ENCODE measurements at places on chromosomes 1 and 21.

- no peak for DNase-seq
Measured at GRCh38 chr1:191888996-191889622, 269.2 kb upstream of the RGS18 start.

GRCh38 chr1:1038694-1039093, 18.8 kb downstream of the AGRN start:
- no peak for DNase-seq

DNA sequence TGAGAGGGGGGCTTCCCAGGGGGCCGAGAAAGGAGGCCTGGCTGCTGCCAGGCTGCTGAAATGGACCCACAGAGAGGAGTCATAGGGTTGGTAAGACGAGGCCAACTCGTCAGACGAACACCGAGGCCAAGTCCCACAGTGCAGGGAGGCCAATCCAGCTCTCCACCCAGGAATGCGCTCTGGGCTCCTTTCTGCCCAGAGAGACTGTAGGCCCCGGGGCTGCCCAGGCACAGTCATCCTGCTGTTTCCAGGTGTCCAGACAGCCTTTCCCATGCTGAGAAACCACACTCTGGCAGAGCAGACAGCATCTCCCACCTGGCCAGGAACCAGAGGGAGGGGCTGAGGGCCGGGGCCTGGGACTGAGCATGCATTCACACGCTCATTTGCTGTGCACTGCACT, 26.7 kb upstream of the RSPO1 start:
- no peak for DNase-seq

DNA sequence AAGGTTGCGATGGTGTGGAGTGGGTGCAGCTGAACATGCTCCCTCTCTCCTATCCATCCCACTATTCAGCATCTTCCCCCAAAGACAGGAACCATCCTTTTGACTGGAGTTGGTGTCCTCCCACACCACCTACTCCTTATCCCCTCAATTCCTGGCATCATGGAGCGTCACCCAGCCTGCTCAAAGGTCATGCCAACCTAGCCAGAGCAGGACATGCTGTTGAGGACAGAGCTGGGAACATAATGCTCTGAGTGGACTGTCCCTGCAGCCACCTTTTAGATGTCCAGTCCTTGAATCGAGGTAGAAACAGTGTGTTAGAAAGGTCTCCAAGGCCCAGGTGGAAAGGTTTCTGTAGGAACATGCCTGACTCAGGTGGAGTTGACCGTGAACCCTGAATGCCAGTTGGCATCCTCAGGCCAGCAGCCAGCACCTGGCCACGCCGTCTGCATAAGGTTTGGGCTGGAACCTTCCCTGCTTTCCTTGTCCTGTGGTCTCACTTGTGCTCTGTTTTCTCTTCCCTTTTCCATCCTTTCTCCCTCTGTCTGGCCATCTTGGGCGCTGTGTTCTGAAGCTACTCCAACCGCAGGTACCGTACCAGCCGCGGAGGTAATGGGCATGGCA, 52.2 kb upstream of the CNTN2 start:
- DNase-seq: no peak

- DNase-seq: no peak
Measured at GRCh38 chr1:187987236-187987776, 1158.6 kb downstream of the PLA2G4A start.

DNA sequence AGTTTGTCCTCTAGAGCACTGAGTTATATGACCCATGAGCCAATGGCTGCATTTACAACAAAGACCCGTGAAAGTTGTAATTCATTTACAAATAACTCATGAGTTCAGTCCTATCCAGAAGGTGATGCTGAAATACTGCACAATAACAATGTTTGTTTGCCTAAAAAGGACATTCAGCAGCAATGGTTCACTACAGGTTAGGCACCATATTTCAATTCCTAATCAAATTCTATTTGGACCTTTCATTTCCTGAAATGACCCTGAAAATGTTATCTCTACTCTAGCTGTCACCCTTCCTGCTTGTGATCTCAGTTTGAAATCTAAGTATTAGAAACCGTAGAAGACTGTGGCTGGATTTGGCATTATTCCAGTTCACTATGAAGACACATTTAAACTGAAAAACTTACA, 191.2 kb upstream of the SAMSN1 start:
- no peak for DNase-seq

GRCh38 chr1:15731735-15732685, 4.0 kb upstream of the SLC25A34 start:
- DNase-seq: no peak

GRCh38 chr1:21911205-21912001, 25.7 kb downstream of the HSPG2 start:
- DNase-seq: no peak

- DNase-seq: no peak
Measured at GRCh38 chr1:71656902-71657301, 576.1 kb upstream of the ZRANB2 start.

- DNase-seq: no peak
Measured at GRCh38 chr1:114395863-114396262, 115.1 kb downstream of the TRIM33 start.

- DNase-seq: no peak
Measured at GRCh38 chr1:25750923-25751605, 48.9 kb upstream of the SELENON start.

DNA sequence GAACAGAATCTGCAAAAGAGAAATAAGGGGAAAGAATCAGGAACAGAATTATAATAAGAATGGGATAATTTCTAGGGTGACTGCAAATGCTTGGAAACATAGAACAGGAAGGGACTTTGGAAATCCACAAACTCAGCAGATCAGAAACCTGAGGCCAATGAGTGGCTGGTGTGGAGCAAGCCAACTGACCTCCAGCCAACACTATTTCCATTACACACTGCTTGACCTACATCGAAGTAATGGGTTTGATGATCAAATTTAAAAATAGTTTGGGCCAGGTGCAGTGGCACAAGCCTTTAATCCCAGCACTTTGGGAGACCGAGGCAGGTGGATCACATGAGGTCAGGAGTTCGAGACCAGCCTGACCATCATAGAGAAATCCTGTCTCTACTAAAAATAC, 284.9 kb downstream of the GRIK1 start:
- DNase-seq: no peak

GRCh38 chr1:86389307-86389706, 6.8 kb downstream of the ODF2L start:
- no peak for DNase-seq

GRCh38 chr1:113041569-113042284, 31.3 kb upstream of the LRIG2 start:
- no peak for DNase-seq

DNA sequence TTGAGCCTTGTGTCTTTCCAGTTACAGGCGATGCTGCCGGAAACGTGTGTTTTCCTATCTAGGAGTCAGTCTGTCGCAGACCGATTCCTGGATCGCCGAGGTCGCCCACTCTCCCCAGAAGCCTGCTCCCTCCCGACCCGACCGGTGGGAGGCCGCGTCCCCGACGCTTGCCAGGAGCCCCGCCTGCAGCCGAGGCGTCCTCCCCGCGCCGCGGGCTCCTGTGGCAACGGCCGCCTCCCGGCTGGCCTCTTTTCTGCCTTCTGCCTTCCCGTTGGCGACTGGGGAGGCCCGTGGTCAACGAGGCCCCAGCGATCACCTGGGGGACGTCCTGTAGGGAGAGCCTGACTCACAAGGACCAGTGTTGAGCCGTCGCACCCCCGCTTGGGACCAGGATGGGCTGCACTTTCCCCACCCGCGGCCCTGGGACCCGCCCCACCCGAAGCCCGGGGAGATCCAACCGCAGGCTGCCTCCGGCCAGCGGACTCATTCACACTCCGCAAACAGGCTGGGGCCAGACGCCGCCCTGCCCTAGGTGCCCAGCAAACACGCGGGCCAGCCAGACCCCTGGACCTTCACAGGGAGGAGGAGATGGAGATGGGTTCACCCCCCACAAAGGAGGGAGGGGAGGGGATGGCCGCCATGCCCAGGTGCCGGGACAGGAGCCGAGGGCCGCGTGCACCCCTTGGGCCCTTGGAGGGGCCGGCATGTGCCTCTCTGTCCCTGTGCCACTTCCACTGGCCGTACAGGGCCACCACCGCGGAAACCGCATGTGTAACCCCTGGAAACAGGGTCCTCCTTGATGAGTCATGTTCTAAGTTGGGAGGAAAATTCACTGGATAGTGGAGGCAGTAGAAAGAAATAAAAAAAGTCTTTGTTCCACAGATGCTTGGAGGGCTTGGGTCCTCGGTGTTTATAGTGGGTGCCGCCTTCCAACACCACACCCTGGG, 7.2 kb upstream of the COL6A1 start:
- no peak for DNase-seq

DNA sequence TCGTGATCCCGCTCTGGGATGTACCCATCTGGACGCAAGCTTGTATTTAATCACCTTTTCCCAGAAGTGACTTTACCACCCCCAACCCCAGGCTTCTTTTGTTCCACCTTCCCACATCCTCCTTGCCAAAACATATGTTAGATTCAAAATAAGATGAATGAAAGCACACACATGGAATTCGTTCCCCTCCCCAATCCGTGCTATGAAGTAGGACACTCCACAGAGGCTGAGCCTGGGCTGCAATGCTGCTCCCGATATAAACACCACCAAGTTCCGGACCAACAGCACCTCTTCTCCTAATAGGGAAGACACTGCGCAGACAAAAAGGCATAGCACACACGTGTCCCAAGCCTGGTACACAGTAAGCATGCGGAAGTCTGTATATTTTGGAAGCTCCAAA, 86.1 kb downstream of the CLSTN1 start:
- no peak for DNase-seq

- no peak for DNase-seq
Measured at GRCh38 chr1:50318428-50318827, 104.8 kb downstream of the DMRTA2 start.

- no peak for DNase-seq
Measured at GRCh38 chr1:119409731-119410130, 5.2 kb upstream of the HSD3B2 start.

- no peak for DNase-seq
Measured at GRCh38 chr1:54516249-54516920, 31.6 kb upstream of the ACOT11 start.

DNA sequence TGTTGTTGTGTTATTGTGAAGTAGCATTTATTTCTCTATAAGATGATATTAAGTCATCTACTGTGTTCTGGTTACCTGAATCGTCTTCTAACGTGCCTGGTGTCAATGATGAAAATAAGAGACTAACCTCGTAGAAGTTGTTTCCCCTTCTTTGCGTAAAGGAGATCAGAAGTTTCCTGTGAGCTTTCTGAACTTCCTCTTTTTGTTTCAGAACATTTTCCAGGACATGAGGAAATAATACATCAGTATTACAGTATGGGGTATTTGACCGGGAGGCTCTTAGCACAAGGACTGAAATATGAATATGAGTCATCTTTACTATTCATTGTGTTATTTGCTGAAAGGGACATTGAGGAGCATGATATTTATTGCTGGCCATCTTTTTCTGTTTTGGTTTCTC, 1.3 kb downstream of the ST6GALNAC3 start:
- no peak for DNase-seq

GRCh38 chr1:154454386-154455120, 47.5 kb upstream of the TDRD10 start:
- no peak for DNase-seq

GRCh38 chr1:41497056-41497440, 12.6 kb upstream of the EDN2 start:
- DNase-seq: no peak

DNA sequence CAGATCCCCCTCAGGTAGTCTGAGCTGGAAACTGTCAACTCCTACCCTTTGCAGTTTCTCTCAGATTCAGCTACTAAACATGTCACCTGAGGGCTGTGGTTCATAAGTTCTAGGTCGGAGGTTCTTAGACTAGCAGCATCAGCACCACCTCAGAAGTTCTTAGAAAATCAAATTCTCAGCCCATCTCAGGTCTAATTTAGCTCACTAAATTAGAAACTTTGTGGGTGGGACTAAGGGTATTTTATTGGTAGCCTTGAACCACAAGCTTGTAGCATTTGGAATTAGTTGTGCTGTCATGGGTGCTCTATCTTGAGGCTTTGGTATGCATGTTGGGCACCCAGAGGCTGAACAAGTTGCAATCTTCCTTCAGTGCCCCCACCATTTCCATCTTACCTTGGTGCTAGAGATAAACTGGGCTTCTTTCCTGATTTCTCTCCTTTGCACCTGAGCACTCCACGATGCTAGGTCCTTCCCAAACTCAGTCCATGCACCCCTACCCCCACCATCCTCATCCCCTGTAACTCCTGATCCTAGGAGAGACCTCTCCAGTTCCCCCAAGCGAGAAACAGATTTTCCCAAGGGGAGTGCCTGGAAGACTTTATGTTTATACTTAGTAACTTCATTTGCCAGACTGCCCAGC, 54.2 kb downstream of the S1PR1 start:
- DNase-seq: no peak

DNA sequence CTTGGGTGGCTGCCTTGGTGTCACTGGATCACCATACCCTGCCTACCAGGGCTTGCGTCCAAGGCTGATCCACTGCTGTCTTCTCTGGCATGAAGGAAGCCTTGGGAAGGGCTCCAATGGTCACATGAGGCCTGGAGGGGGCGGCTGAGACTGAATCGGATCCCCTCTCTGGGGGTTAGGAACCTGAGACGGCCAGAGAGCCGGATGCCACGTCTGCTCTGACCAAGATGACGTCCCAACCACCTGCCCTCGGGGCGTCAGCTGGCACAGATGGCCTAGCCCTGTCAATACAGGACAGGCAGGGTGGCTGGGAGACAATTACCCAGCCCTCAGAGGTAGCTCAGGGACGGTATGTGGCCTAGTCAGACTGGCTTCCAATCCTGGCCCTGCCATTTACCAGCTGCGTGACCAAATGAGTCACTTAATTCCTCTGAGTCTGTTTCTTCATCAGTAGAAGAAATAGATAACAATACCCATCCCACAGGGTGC, 5.4 kb downstream of the TRIM62 start:
- peak; percentile 92 for DNase-seq

- DNase-seq: no peak
Measured at GRCh38 chr1:67601955-67602354, 83.0 kb upstream of the GADD45A start.

- no peak for DNase-seq
Measured at GRCh38 chr21:44351535-44352252, 1.7 kb upstream of the TRPM2 start.

- DNase-seq: no peak
Measured at GRCh38 chr1:240739754-240740153, 127.8 kb upstream of the GREM2 start.

DNA sequence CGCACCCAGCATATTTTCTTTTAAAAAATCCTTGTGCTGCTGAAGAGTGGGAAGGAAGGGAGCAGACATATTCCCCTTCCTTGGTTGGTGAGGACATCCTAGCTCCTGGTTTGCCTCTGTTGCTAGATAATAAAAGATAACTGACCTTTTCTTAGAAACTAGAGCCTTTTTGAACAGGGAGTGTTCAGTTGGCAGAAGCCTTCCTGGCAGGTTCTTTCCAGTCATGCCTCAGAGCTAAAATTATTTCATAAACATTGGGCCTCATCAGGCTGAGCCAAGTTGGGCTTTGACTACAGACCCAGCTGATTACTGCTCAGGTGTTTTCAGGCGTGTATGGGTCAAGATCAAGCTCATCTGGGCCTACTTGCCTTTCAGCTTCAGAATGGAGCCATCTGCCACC, 22.7 kb upstream of the SH3BGRL3 start:
- DNase-seq: no peak

DNA sequence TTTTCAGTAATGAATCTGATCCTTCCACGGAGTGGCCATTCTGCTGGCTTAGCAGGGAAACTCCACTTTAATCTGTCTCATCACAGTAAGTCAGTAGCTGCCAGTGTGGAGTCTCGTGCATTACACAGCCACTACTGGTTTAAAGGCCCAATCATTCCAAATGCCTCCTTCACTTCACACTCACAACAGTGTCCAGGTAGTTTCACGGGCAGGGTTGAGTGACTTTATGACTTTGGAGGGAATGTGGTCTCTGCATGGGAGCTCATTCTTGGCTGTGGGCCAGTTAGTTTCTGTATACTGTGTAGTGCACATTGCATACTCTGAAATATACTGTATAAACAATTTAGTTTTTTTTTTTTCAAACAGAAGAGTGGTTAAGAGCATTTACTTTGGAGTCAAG, 34.6 kb upstream of the C1orf87 start:
- no peak for DNase-seq

All from NCI-H524 (cell line).